ENCODE measurements at places on chromosomes 4 and X. TPM values are rescaled to one million over a fixed set of nuclear protein-coding genes. Genes with fewer than 3 reads are reported as not detected.

The EFNB1 gene
- 12.3 TPM for total RNA-seq

The BANK1 gene
- 0.22 TPM for total RNA-seq

The UGT2B15 gene
- not detected for total RNA-seq

The GPR173 gene
- total RNA-seq = 3.7 TPM

The ELK1 gene
- 42.4 TPM for total RNA-seq

The BCLAF3 gene
- 3.6 TPM for total RNA-seq

The BMP2K gene
- total RNA-seq = 84.9 TPM

The TEX11 gene
- not detected for total RNA-seq

The RBM46 gene
- total RNA-seq = not detected

The SCD5 gene
- total RNA-seq = 5.6 TPM

The CT55 gene
- not detected for total RNA-seq

The MTCP1 gene
- total RNA-seq = 1.9 TPM

The MAOA gene
- total RNA-seq = 1.0 TPM

The ARSD gene
- total RNA-seq = 20.1 TPM

The ADH1C gene
- total RNA-seq = not detected

The ERAS gene
- total RNA-seq = 0.22 TPM

The BEX5 gene
- total RNA-seq = not detected
